GM04504 (cell line): ENCODE measurements at places on chromosomes 1 and 21.
A peak's percentile ranks its signal among the peaks of the same experiment; 100 is the strongest.

DNA sequence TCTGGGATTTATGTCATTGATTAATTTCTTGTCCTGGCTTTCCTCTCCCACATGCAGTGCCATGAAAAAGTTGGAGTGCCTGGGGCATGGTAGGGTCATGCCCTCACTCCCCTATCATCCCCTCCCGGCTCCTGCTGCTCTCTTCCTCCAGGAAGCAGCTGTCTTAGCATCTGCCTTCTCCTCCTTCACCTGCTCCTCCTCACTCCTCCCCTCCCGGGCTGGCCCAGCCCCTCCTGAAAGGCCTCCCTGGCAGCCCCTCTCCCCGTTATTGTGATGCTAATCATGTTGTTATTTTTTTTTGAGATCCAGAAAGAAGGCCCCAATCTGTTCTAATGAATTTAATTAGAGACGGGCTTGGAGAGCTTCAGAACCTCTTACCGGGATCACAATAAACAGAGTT, 36.3 kb upstream of the NFASC start:
- no peak for DNase-seq

GRCh38 chr21:27082431-27083010, 115.6 kb upstream of the ADAMTS5 start:
- DNase-seq, result no peak

DNA sequence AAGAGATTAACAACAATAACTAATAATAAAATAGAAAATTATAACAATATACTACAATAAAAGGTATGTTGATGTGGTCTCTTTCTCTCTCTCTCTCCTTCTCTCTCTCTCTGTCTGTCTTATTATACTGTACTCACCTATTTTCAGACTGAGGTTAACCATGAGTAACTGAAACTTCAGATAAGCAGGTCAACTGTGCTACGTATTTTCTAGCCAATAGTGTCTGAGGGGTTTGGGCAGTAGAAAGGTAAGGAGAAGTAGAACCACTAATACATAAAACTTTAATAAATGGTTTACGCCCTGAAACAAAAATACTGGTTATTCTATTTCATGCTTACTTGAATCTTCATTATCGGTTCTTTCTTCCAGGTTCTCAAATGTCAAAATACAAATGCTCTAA, 71.0 kb upstream of the LRRC53 start:
- DNase-seq, result no peak

GRCh38 chr1:62905309-62905708, 121.4 kb downstream of the ATG4C start:
- DNase-seq, result no peak

DNA sequence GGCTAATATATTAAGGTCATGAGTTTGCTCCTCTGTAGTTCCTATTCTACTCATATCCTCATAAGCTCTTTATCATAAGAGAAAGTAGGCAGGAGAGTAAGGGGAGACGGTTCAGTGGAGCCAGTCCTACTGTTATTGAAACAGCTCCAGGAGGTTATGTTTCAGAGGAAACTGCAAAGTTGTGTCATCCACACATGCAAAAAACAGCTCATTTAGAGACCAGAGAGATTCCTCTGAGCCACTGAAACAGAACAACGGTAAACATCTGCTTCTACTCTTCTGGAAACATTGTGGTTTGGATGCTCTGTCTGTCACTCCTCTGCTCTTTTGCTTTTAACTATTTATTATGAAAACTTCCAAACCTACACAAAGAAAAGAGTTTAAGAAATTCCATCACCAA, 66.3 kb upstream of the PPP2R5A start:
- peak; percentile 76 for DNase-seq
